Right lung (tissue), 10 donors: ENCODE measurements at places on chromosomes 3 and 15. TPM values are rescaled to one million over a fixed set of nuclear protein-coding genes. Genes with fewer than 3 reads are reported as not detected.

The GOLGA8T gene
- polyA plus RNA-seq: not detected

The CAPN3 gene
- polyA plus RNA-seq: 19.9 TPM

The EEF1AKMT4 gene
- polyA plus RNA-seq: 2.7 TPM

The HPS3 gene
- 41.0 TPM for polyA plus RNA-seq

The SPESP1 gene
- polyA plus RNA-seq: 2.4 TPM

The UPK1B gene
- polyA plus RNA-seq: 0.31 TPM

The CCR3 gene
- polyA plus RNA-seq: 0.12 TPM

The KNG1 gene
- polyA plus RNA-seq: not detected

The PARP14 gene
- polyA plus RNA-seq: 21.3 TPM

The ALDH1L1 gene
- polyA plus RNA-seq: 0.40 TPM

The SLC28A1 gene
- polyA plus RNA-seq: 0.21 TPM

The TM6SF1 gene
- 4.5 TPM for polyA plus RNA-seq

The CMTM8 gene
- polyA plus RNA-seq: 12.1 TPM

The CCDC13 gene
- polyA plus RNA-seq: 2.4 TPM

The TICRR gene
- polyA plus RNA-seq: 6.9 TPM

The RTP3 gene
- not detected for polyA plus RNA-seq

The MESP2 gene
- polyA plus RNA-seq: not detected

The SERINC4 gene
- polyA plus RNA-seq: not detected

The AMIGO3 gene
- 0.66 TPM for polyA plus RNA-seq

The WDR76 gene
- 22.2 TPM for polyA plus RNA-seq

The DOCK3 gene
- 1.2 TPM for polyA plus RNA-seq

The ITGA11 gene
- 1.6 TPM for polyA plus RNA-seq

The CHRM5 gene
- polyA plus RNA-seq: 0.80 TPM

The PLAAT1 gene
- 1.1 TPM for polyA plus RNA-seq

The ACTRT3 gene
- 2.2 TPM for polyA plus RNA-seq

The ZCWPW2 gene
- polyA plus RNA-seq: 2.8 TPM

The NANOGP8 gene
- polyA plus RNA-seq: 0.25 TPM

The GABRG3 gene
- polyA plus RNA-seq: 10.2 TPM

The PYDC2 gene
- not detected for polyA plus RNA-seq

The DNASE1L3 gene
- polyA plus RNA-seq: 2.2 TPM

The CPNE9 gene
- polyA plus RNA-seq: 0.05 TPM

The ADAMTSL3 gene
- 30.4 TPM for polyA plus RNA-seq

The MYEF2 gene
- polyA plus RNA-seq: 60.8 TPM

The AGBL1 gene
- polyA plus RNA-seq: 0.05 TPM

The LOXL1 gene
- polyA plus RNA-seq: 123 TPM

The TTLL13 gene
- polyA plus RNA-seq: 0.09 TPM

The JMJD7 gene
- polyA plus RNA-seq: 14.4 TPM

The DYNLT2B gene
- polyA plus RNA-seq: 29.6 TPM

The NEK11 gene
- 20.7 TPM for polyA plus RNA-seq

The BNC1 gene
- polyA plus RNA-seq: 1.7 TPM

The KBTBD8 gene
- polyA plus RNA-seq: 1.8 TPM

The SLC24A1 gene
- polyA plus RNA-seq: 28.6 TPM

The PBRM1 gene
- polyA plus RNA-seq: 66.8 TPM

The PLA2G4B gene
- polyA plus RNA-seq: 19.2 TPM

The CRELD1 gene
- polyA plus RNA-seq: 75.1 TPM

The GOLGA6L9 gene
- 10.9 TPM for polyA plus RNA-seq

The TFDP2 gene
- 60.9 TPM for polyA plus RNA-seq

The MITF gene
- polyA plus RNA-seq: 7.2 TPM

The HCLS1 gene
- polyA plus RNA-seq: 7.5 TPM

The LRCH3 gene
- 50.0 TPM for polyA plus RNA-seq

The DET1 gene
- 13.3 TPM for polyA plus RNA-seq

The MYO5A gene
- 43.4 TPM for polyA plus RNA-seq

The TLR9 gene
- 0.31 TPM for polyA plus RNA-seq

The SLC24A5 gene
- not detected for polyA plus RNA-seq
